Nucleus accumbens (tissue), 56 donors: ENCODE measurements at places on chromosomes 7 and 10.

DNA sequence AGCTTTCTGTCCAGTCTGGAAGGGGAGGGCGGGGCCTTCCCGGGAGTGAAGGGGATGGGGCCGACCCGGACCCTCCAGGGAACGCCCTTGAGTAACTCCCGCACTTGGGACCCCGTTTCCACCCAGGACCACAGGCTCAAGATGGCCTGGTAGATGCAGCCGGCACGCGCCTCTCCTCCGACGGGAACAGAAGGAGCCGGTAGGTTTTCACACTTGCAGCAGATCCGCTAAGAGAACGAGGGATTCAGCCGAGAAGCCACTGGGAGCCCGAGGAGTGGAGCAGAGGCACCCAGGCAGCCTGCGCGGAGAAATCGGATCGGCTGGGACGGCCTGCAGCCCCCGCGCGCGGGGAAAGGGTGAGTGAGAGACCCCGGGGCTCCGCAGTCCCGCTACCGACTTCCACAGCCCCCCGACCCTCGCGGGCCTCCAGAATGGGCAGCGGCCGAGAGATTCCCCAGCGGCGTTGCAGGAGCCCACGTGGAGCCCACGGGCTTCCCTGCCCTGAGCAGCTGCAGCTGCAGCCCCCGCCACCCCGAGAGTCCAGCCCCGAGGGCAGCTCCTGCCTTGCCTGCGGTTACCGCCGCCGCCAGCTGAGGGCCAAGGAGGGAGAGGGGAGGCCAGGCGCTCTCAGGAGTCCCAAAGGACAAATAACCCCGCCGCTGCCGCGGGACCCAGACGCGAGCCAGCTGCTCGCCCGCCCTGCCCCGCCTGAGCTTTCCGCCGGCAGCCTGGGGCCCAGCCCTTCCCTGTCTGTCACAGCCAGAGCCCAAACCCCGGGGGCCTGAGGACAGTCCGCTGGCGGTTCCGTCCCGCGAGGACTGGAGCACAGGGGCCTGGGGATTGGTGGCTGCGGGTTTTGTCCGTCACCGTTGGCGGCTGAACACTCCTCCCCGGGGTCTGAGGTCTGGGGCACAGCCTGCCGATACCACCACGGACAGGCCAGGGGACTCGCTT, 21.8 kb downstream of the IFT22 start:
- DNase-seq = no peak

- DNase-seq = peak; percentile 20
Observed at GRCh38 chr10:117544711-117545140, 2.2 kb downstream of the EMX2 start.

- DNase-seq = peak; percentile 15
Observed at GRCh38 chr7:132065193-132065988, 509.0 kb upstream of the PODXL start.

- DNase-seq = no peak
Observed at GRCh38 chr7:3321206-3321605, 20.2 kb downstream of the SDK1 start.

GRCh38 chr10:87915406-87915805, 52.0 kb downstream of the PTEN start:
- no peak for DNase-seq

DNA sequence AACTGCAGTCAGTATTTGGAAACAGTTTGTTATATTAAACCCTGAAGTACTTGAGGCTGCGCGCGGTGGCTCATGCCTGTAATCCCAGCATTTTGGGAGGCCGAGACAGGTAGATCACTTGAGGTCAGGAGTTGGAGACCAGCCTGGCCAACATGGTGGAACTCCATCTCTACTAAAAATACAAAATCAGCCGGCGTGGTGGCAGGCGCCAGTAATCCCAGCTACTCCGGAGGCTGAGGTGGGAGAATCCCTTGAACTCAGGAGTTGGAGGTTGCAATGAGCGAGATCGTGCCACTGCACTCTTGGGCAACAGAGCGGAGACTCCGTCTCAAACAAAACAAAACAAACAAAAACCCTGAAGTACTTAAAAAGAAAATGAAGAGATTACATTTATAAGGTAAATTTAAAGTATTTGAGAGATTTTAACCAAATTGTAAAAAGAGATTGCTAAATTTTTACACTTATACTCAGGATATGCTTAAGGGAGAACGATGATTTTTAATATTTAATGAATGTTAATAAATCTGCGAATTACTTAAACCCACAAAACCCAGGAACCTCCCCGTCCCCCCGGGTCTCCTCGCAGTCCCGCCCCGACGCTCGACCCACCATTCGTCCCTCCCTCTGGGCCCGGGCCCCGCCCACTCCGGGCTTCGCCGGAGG, 425 bp upstream of the MTG1 start:
- DNase-seq = no peak

DNA sequence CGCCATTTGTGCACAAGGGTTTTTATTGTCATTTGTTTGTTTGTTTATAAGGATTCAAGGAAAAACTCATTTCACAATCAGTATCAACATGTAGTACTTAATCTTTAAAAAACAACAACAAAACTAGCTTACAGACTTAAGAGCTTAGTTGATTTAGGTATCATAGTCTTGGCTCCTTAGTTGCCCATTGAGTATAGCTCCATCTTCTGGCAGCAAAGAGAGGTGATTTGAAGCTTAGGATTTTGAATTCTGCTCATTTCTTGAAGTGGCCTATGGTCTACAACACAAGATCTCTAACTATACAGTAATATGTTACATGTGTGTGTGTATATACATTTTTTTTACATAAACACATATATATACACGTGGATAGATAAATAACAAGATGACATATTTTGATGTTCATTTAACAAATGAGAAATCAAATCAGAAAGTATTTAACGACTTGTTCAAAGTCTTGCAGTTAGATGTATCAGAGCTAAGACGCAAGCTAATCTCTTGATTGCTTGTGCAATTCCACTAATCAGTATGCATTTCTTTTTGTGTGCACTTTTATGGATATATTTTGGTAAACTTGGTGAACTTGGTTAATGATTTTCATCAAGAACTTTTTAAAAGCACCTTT, 307.3 kb downstream of the CAMK1D start:
- DNase-seq = no peak

- DNase-seq = no peak
Observed at GRCh38 chr7:36638140-36638539, 86.2 kb downstream of the AOAH start.

DNA sequence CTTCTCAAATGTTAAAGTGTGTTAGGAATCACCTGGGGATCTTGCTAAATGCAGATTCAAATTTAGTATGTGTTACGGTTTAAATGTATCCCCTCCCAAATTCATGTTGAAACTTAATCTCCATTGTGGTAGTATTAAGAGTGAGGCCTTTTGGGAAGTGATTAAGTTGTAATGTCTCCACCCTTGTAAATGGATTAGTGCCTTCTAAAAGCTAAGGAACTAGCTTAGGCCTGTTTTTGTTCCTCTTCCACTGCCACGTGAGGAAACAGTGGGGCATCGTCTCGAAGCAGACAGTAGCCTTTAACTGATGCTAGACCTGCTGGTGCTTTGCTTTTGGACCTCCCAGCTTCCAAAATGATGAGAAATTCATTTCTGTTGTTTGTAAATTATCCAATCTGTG, 52.3 kb upstream of the SEMA3D start:
- no peak for DNase-seq

- no peak for DNase-seq
Observed at GRCh38 chr7:1815051-1815481, 145.0 kb downstream of the ELFN1 start.

DNA sequence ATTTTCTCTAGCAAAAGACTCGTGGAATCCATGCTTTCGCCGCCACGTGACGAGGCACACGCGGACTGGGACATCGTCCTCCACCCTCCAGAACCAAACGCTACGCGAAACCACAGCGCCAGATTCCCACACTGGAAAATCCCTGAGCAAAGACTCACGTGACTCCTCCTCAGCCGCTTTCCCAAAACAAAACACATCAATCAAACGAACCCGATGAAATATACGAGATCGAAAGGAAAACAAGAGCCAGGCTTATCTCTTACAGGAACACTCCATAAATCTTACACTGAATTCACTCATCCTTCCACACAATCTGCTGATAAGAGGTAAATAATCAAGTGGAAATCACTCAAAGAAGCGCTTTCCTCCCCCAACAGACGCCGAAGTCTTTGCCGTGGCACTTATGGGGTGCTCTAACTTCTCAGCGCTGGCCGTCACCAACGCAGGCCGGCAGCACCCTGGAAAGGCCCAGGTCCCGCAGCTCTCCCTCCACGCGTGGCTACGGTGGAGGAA, 23.8 kb downstream of the DIP2C start:
- no peak for DNase-seq

GRCh38 chr7:55413442-55413841, 48.3 kb downstream of the LANCL2 start:
- no peak for DNase-seq

- no peak for DNase-seq
Observed at GRCh38 chr7:1852517-1853430, 182.7 kb downstream of the ELFN1 start.

DNA sequence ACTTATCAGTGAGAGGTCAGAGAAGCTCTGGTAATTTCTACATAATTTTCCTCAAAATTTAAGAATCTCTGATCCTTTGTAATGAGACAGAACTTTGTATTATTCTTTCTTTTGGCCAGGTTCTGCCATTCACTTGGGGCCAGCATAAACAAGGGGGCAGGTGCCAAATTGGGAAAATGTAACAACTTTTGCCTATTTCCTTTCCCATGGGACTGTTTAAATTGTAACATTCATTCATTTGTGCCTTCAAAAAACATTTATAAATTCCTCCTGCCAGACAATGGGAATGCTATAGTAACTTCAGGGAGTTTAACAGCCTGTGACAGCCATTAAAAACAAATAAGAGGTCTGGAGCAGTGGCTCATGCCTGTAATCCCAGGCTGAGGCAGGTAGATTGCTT, 12.4 kb downstream of the DYNC1I1 start:
- DNase-seq = no peak

DNA sequence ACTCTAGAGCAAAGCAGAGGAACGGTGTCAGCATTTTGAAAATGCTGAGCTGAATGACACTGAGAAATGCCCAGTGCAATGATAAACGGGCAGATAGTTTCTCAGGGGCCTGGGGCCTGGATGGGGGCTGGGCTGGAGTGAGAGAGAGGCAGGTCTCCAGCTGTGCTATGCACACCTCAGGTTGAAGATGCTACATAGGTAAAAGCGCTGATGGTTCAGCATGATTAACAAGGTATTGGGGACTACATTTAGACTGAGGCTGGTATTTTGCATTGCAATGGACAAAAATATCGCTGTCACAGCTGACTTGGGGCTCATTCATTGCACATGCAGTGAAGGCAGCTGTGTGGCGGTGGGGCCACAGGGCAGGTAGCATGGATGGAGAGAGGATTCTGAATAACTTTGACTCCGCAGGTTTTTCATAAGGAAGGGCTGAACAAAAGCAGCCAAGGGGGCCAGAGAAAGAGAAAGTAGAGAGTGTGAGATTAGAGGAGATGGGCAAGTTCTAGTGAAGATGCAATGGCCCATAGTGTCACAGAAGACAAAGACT, 290.8 kb upstream of the ZNF32 start:
- no peak for DNase-seq

- DNase-seq = no peak
Observed at GRCh38 chr7:114789161-114789560, 132.7 kb upstream of the MDFIC start.

- DNase-seq = no peak
Observed at GRCh38 chr10:71437537-71438092, 40.9 kb downstream of the CDH23 start.

DNA sequence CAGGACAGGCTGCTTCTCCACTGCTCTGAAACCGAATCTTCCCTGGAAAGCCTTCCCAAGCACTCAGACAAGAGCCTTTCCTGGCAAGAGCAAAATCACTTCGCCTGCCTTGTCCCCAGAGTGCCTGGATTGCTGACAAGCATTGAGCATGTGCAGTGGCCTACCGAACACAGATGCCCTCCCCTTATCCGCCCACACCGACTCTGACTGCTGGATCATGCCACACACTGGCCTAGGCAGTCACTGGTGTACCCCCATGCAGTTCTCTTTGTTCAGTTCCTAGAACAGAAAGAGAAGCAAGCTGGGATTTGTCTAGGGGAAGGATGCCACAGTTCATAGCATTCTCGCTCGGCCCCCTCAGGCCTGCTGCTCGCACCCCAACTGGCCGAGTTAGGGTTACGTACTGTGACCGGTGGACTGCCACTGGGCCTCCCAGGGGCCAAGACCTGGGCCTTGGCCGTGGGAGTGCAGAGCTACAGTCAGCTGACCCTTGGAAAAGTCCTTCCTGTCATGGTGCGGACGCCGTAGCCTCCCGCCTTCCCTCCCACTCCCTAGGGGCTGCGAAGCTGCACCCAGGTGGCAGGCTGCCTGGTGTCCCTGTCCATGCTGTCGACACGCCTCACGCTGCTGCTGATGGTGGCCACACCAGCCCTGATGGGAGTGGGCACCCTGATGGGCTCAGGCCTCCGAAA, 6.9 kb downstream of the ABCB8 start:
- DNase-seq = peak; percentile 44

GRCh38 chr7:157519798-157520244, 183.0 kb downstream of the DNAJB6 start:
- no peak for DNase-seq

GRCh38 chr10:11318826-11319598, 292.4 kb downstream of the USP6NL start:
- no peak for DNase-seq

- no peak for DNase-seq
Observed at GRCh38 chr7:100122568-100122967, 3.1 kb downstream of the CNPY4 start.

DNA sequence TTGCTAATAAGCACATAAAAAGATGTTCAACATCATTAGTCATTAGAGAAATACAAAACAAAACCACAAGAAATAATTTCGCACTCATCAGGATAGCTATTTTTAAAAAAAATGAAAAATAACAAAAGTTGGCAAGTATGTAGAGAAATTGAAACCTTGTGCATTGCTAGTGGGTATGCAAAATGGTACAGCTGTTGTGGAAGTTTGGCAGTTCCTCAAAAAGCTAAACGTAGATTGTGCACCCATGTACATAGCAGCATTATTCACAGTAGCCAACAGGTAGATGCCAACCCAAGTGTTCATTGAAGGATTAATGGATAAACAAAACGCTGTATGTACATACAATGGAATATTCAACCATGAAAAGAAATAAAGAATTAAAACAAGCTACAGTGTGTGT, 35.3 kb upstream of the STARD3NL start:
- DNase-seq = no peak

DNA sequence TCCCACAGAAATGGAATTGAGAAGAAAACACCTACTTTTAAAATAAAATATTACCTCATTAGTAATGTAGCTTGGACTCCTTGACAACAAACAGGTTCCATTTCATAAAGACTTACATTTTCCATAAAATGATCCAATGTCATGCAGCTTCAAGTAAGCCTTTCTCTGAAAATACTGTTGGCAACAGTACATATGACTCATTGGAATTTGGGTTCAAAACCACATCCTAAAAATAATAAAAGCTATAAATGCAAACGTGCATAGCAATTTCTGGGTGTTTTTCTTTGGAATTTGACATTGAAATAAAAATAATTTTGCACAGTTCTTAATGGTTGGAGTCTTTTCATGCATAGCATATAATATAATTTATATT, 47.9 kb downstream of the FHIP2A start:
- DNase-seq = no peak
